ENCODE measurements at places on chromosomes 3 and 15.

DNA sequence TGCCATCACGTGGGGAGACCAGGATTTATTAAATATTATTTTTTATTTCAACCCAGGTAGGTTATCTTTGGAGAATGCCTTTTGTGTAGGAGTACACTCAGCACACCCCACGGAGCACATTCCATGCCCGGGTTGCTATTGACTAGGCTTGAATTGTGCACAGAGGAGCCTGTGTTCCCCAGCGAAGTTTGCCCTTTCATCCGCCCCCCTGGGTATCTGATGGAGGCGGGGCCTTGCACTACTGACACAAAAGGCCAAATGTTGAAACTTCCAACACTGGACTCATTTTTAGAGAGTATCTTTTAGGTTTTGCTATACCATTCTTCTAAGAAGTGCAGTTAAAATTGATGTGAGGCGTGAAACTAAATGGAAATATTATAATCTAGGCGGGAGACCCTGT is 39.3 kb upstream of the PPP4R2 start:
- peak; percentile 81 for DNase-seq

DNA sequence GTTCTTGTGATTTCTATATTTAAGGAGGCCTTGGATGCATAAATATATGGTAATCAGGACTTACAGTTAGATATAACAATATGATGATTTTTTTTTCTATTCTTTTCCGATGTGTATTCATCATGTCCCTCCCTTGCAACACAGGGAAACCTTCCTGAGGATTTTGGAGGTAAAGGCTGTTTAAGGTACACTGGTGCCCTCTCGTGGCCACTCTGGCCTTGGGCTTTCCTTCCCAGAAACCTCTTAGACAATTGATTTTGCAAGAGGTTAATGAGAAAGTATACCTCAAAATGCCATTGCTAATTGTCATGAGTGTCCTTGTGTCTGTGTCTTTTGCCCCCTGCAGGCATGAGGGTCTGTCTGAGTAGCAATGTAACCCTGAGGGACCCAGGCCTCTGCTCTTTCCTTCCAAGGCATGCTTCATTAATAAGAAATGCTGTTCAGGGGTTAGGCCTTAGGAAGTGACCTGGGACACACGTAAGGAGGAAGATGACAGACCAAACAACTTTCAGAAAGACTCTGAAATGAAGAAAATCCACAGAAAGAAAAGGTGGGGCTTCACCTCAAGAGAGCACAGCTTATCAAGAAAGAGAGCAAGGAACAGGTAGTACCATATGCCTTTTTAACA is 70.3 kb upstream of the PPP2R3A start:
- DNase-seq, result peak; percentile 87

GRCh38 chr15:56295433-56295832 is 51.8 kb upstream of the RFX7 start:
- no peak for DNase-seq

- DNase-seq, result no peak
These were observed 110.7 kb downstream of the PLD1 start for GRCh38 chr3:171699601-171700000.

- DNase-seq, result no peak
These were observed 63.0 kb downstream of the NCEH1 start for GRCh38 chr3:172647823-172648222.

GRCh38 chr3:42730706-42731420 is 28.3 kb upstream of the HHATL start:
- no peak for DNase-seq

- no peak for DNase-seq
These were observed 20.8 kb downstream of the NBEAL2 start for GRCh38 chr3:47000198-47000815.

DNA sequence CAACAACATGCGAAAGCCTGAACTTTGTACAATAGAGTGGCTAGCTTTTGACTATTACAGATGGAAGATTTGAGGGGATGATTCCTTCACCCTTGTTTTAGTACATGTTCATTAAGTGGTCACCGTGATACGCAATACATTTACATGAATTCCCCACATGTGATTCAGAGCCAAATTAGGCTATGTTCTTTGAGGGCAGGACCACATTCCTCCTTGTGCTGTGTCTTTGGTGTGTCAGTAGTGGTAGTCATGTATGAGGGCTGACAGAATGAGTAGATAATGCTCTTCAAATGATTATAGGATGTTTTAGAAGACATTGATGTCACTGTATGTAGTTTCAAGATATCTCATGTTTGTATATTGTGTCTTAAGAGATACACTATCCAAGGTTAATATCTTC is 12.1 kb downstream of the PTPRG start:
- DNase-seq, result no peak

- DNase-seq, result no peak
These were observed 137.9 kb upstream of the LIPC start for GRCh38 chr15:58293622-58294550.

DNA sequence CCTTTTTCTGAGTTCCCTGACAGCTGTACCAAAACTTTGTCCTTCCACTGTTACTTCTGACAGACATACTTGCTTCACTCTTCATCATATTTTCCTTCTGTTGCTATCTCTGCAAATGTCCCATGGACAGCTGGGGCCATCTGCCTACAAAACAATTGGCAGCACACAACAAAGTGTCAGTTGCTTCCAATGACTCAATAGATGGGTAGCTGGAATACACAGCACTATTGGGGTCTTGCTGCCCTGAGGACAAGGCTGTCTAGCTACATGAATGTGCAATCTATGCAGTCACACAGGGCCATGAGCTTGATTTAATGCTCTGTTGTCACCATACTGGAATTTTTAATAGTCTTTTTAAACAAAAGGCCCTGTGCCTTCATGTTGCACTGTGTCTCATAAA is 192.8 kb downstream of the DTWD1 start:
- no peak for DNase-seq

DNA sequence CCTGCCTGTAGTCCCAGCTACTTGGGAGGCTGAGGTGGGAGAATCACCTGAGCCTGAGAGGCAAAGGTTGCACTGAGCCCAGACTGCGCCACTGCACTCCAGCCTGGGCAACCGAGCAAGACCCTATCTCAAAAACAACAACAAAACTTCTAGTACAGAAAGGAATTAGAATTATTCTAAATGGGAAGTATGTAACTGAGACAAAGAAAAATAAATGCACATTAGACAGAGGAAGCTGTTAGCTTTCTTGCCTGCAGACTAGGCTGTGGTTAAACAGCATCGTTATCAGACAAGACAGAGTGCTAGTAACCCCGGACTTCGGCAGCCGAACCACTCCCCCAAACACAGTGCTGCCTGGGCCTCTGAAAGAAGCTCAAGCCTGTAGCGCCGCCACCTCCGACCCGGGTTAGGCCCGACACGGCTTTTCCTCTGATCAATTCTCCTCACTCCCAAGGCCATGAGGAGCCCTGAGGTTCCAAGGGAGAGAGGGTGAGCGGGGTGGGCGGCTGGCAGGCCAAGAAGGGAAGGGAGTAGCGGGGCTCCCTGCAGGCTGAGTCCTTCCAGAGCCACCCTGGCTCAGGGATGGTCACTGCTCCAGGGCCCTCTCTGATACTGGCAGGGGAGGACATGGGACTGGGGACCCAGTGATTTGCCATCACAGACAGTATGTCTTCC is 44.8 kb upstream of the MUC4 start:
- no peak for DNase-seq

- DNase-seq, result no peak
These were observed 382.9 kb downstream of the MECOM start for GRCh38 chr3:169280646-169281045.

DNA sequence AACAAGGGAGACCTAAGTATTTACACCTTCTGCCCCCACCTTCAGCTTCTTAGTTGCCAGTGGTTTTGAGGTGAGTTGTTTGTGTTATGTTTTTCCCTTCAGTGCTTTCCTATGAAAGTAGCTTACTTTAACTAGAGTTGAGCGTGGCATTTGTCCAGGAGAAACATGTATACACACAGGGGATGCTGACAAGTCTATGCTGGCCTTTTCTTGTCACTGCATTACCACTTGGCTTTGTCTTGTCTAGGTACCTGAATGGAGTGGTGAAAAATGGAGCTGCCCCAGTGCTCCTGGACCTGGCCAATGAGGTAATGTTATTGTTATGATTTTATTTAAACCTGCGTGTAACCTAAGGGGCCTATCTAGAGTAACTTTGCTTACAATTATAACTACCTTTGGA is 74.4 kb downstream of the CDIN1 start:
- DNase-seq, result no peak

- DNase-seq, result no peak
These were observed 13.6 kb upstream of the SRP14 start for GRCh38 chr15:40052604-40053003.

DNA sequence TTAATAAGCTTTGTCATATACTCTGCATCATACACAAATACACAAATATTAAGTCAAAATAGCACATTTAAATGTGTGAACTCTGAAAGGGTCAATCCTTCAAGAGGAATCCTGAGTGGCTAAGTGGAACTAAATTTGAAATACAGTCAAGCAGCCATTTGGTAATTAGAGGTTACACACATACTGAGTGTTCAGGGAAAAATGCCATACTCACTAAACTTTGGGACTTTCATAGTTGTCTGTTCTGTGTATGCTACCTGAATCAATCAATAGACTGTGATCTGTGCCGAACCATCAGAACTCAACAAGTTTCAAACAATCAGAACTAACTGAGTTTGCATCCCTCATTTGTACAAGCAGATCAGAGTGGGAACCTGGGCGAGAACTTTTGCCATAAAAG is 15.3 kb downstream of the ANKRD28 start:
- no peak for DNase-seq

- DNase-seq, result no peak
These were observed 32.6 kb downstream of the SEMA7A start for GRCh38 chr15:74400915-74401757.

- DNase-seq, result no peak
These were observed 13.8 kb downstream of the RIOX2 start for GRCh38 chr3:97958396-97958795.

GRCh38 chr3:4533489-4534443 is 40.6 kb downstream of the ITPR1 start:
- peak; percentile 50 for DNase-seq

- peak; percentile 95 for DNase-seq
These were observed 7.7 kb downstream of the IGDCC4 start for GRCh38 chr15:65414841-65415621.

- peak; percentile 66 for DNase-seq
These were observed 757.0 kb upstream of the NECTIN3 start for GRCh38 chr3:110314512-110315114.

DNA sequence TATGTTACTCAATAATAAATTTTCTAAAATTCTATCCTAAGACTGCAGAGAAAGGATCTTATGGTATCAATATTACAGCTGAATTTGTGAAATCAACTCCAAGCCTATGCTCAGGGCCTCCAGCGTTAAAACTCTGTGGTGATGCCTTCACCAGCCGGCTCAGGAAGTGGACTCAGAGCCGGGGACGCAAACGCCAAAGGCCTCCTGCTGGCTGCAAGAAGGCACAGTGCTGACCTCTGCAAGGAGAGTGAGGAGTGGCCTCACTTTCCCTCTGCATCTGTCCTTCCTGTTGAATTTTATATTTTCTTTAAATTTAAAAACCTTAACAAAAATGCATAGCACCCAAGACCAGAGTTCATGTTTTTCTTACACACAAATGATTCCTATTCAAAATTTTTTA is 48.5 kb downstream of the HERC2 start:
- peak; percentile 51 for DNase-seq

- no peak for DNase-seq
These were observed 30.5 kb downstream of the GPR176 start for GRCh38 chr15:39889601-39890000.

- no peak for DNase-seq
These were observed 454.1 kb upstream of the AGTR1 start for GRCh38 chr3:148243609-148244008.

GRCh38 chr3:139481116-139481515 is 4.8 kb upstream of the RBP2 start:
- DNase-seq, result no peak

DNA sequence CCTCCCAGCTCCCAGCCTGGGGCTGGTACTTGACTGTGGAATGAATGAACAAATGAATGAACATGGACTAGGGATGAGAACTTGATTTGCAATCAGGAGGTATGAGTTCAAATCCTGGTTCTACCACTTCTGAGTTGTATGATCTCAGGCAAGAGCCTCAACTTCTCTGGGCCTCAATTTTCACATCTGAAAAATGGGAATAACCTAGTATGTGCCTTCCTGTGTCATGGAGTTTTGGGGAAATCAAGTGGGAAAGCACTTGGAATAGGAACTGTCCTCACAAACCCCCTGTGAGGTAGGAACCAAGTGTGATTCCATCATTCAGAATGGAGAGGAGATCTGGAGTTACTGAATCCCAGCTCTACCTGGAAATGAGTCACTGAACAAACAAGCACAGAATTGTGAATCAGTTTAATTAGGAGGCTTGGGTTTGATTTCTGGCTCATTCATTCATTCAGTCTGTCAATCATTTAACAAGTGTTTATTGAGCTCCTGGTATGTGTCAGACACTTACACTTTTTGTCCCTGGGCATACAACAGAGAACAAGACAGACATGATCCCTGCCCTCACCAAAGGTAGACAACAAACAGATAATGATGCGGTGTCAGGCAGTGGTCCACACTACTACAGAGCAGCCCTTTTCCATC is 29.7 kb downstream of the DNASE1L3 start:
- no peak for DNase-seq

- DNase-seq, result no peak
These were observed 430 bp downstream of the SLCO2A1 start for GRCh38 chr3:134029256-134029733.

DNA sequence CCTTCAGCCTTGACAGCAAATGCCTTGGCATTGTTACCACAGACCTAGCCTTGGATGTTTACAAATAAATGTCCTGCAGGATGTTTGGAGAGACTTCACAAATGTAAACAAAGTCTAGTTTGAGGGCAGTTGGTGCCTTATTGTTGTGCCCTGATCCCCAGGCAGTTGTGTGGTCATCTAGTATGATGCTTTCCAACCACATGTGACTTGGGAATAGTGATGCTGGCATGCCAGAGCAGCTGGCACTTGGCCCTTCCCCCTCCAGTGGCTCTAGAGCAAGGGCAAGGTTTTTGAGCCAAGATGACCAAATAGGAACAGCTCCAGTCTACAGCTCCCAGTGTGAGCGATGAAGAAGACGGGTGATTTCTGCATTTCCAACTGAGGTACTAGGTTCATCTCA is 258.2 kb downstream of the ADAMTS17 start:
- DNase-seq, result no peak

- no peak for DNase-seq
These were observed 2.2 kb upstream of the INTS14 start for GRCh38 chr15:65612949-65613744.

GRCh38 chr3:117696851-117697407 is 987.4 kb downstream of the TUSC7 start:
- DNase-seq, result peak; percentile 58

GRCh38 chr15:69298354-69298696 is 387 bp upstream of the PAQR5 start:
- DNase-seq, result no peak
